Activated CD4-positive, alpha-beta memory T cell treated with anti-CD3 and anti-CD28 coated beads for 36 hours (primary cell): ENCODE measurements at places on chromosomes 3 and 15.

DNA sequence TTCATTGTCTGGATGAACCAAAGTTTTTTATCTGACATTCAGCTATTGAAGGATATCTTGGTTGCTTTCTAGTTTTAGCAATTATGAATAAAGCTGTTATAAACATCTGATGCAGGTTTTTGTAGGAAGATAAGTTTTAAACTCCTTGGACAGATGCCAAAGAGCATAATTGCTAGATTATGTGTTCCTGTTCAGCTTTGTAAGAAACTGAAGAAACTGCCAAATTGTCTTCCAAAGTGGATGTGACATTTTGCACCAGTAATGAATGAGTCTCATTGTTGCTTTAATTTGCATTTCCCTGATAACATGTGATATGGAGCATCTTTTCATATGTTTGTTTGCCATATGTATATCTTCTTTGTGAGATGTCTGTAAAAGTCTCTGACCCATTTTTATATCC is 239.9 kb upstream of the TTC14 start:
- H3K4me1 ChIP-seq = no peaks in the 10 kb centered on the region
- H3K4me3 ChIP-seq = no peak overlapping the region
- H3K27me3 ChIP-seq = no peaks in the 10 kb centered on the region
- no peak for DNase-seq
- H3K36me3 ChIP-seq = no peaks in the 10 kb centered on the region

GRCh38 chr3:106343811-106344210 is 475.0 kb upstream of the CBLB start:
- H3K27ac ChIP-seq = no peak overlapping the region
- no peak for DNase-seq
- no peak overlapping the region for H3K4me3 ChIP-seq
- H3K27me3 ChIP-seq = no peaks in the 10 kb centered on the region

- no peak overlapping the region for H3K27ac ChIP-seq
- H3K27me3 ChIP-seq = peaks cover 3% of the 10 kb centered on the region
- no peak for DNase-seq
- H3K4me1 ChIP-seq = no peaks in the 10 kb centered on the region
- no peak overlapping the region for H3K4me3 ChIP-seq
These were observed 193.6 kb downstream of the TP63 start for GRCh38 chr3:189824629-189825312.

DNA sequence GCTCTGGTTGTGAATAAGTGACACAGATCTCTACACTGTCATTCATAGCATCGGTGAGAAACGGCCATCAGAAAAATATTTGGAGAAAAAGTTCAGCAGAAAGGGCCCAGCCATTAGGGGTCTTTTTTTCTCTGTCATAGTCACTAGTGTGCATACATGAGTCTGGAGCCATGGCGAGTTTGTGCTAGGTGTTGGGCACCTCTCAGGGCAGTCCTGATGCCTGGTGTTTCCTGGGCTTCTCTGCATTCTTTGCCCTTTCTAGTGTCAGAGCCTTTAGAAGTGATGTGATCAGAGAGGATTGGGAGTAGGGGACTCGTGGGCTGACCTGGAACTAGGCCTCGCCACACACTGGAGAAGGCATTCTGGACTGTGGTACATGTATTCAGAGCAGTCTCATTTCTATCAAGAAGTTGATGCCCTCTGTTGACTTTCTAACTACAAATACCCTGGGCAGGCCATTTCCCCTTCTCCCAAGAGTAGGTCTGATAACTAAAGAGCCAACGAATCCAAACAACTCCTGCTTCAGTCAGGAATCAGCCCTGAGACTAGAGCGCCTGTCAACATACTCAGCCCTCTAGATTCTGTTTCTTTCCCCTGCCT is 1.6 kb downstream of the KY start:
- H3K4me1 ChIP-seq = peaks cover 2% of the 10 kb centered on the region
- H3K36me3 ChIP-seq = no peaks in the 10 kb centered on the region
- no peak for DNase-seq

- DNase-seq = peak; percentile 33
- no peak overlapping the region for H3K27ac ChIP-seq
- H3K4me1 ChIP-seq = peaks cover 24% of the 10 kb centered on the region
- peaks cover 3% of the 10 kb centered on the region for H3K36me3 ChIP-seq
These were observed 21.7 kb downstream of the CCR9 start for GRCh38 chr3:45907769-45908705.
